ENCODE measurements at places on chromosomes 7 and 10.

GRCh38 chr10:86203162-86203905, 163.3 kb downstream of the GRID1 start:
- DNase-seq, result no peak

- peak; percentile 56 for DNase-seq
These were observed 554 bp downstream of the FRA10AC1 start for GRCh38 chr10:93701866-93702209.

GRCh38 chr10:90047243-90047729, 345.9 kb downstream of the KIF20B start:
- DNase-seq, result peak; percentile 12

DNA sequence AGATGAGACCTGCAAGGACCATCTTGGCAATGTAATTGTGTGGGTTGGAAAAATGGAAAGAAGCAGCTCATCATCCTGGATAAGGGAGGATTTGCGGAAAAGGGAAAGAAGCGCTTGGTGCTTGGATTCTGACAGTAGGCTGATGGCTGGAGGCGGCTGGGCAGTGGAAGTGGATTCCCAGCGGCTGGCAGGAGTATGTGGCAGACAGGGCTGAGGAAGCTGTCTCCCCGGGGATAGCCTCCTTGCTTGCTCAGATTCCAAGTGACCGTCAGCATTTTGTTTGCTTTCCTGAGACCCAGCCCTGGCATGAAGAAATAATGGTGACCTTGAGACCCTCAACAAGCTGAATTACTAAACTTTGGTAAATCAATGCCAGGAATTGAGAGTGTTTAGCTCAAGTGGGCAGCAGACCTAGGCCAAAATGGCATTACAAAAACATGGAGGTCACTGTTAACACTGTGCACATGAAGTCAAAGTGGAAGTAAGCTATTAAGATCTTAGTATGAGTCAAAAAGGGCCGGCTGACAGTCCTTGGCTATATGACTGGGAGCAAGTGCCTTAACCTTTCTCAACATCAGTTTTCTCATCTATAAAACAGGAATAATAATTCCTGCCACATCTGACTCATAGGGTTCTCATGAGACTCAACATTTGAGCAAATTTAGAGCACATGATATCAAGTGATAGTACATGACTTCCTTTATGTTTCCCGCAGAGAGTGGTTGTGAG, 21.3 kb downstream of the SLC25A28 start:
- DNase-seq, result peak; percentile 24

- DNase-seq, result no peak
These were observed 27.2 kb downstream of the SCD start for GRCh38 chr10:100374200-100374655.

- peak; percentile 36 for DNase-seq
These were observed 70.7 kb downstream of the MACC1 start for GRCh38 chr7:20146451-20146850.

GRCh38 chr7:38360776-38361175, 87.3 kb upstream of the TARP start:
- no peak for DNase-seq

- DNase-seq, result no peak
These were observed 9.2 kb downstream of the SNX13 start for GRCh38 chr7:17931069-17931468.

DNA sequence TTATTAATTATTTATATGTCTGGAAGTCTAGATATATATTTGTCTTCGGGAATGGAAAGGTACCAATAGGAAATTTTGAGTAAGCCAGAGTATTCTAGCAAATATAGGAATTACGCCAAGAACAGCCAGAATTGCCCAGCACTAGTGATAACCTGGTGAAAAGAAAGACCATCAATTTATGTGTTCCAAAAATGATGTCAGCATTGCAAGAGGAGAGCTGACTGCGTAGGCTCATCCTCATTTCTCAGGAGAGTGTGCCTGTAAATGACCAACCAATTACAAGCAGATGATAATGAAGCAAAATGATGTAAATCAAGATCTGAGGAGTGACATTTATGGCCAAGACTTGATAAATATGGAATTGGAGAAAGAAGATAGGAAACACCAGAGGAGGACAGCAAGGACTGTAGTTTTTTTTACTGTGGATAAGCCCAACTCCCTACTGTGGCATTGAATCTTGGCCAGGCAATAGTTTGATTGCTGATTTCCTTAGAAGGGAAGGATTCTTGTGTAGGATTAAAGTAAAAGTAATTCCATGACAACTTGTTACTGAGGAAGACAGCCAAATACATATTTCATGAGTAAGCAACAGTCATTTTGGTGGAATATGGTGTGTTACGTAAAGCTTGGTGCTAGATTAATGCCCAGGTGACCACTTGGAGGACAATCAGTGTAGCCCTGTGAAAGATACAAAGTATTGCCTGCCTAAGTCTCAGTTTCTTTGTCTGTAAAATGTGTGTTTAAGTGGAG, 590.8 kb downstream of the AUTS2 start:
- peak; percentile 78 for DNase-seq

DNA sequence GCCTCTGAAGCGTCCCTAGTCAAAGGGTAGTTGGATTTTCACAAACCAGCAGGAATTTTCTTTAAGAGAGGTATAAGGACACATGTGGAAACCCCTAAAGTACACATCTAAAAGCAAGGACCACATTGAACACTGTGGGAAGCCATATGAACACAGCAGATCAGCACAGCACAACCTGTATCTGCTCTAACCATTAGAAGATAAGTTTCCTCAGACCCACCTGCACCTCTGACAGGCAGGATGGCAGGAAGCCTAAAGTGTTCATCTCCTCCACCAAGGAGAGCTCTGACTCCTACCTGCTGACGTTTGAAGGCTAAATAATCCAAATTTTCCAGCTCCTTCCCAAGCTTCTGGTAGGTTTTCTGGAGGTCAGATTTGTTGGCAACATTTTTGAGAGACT, 174.4 kb downstream of the CTNNA3 start:
- DNase-seq, result no peak

GRCh38 chr10:6406220-6407033, 173.6 kb downstream of the PRKCQ start:
- peak; percentile 46 for DNase-seq

- DNase-seq, result no peak
These were observed 26.2 kb downstream of the CCDC3 start for GRCh38 chr10:12975266-12975665.

DNA sequence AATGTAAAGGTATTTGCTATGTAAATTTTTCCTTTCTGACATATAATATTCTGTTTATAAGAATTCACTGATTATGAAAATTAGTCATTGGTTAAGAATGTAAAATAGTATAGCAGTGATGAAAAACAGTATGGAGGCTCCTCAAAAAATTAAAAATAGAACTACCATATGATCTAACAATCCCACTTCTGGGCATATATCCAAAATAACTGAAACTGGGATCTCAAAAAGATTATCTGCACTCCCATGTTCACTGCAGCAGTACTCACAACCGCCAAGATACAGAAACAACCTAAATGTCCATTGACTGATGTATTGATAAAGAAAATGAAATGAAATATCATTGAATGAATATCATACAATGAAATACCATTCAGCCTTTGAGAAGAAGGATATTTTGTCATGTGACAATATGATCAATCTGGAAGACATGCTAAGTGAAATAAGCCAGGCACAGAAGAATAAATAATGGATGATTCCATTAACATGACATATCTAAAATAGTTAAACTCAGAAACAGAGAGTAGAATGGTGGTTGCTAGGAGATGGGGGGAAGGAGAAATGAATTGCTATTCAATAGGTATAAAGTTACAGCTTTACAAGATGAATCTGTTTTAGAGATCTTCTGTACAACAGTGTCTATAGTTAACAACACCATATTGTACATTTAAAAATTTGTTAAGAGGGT, 14.0 kb downstream of the C10orf88 start:
- peak; percentile 56 for DNase-seq

DNA sequence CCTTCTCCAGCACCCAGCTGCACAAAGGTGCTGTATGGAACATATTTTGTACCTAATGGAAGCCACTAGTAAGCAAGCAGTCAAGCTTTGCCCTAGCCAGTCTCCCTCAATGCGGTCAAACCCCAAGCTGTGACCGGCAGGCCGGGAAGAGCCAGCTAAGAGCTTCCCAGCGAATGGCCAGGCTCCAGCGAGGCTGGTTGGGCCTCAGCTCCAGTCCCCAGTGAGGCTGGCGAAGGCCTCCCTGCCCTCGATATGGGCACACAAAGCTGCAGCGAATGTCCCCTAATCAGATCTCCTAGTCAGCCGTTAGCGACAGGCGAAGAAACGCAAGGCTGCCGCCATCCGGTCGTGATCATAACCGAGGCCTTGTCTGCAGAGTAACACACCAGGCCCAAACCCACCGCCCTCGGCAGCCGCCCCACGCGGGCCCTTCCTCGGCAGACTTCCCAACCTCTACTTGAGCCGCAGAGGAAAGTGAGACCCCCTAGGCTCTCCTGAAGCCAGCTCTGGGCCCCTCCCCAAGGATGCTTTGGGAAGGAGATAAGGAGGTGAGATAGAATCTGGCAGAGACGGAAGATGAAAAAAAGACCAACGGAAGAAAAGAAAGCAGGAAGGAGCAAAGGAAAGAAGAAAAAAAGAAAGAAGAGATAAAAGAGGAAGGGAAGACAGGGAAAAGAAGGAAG, 3.1 kb upstream of the HOXA9 start:
- DNase-seq, result peak; percentile 75

- DNase-seq, result no peak
These were observed 172.3 kb downstream of the RAPGEF5 start for GRCh38 chr7:22184549-22185199.

DNA sequence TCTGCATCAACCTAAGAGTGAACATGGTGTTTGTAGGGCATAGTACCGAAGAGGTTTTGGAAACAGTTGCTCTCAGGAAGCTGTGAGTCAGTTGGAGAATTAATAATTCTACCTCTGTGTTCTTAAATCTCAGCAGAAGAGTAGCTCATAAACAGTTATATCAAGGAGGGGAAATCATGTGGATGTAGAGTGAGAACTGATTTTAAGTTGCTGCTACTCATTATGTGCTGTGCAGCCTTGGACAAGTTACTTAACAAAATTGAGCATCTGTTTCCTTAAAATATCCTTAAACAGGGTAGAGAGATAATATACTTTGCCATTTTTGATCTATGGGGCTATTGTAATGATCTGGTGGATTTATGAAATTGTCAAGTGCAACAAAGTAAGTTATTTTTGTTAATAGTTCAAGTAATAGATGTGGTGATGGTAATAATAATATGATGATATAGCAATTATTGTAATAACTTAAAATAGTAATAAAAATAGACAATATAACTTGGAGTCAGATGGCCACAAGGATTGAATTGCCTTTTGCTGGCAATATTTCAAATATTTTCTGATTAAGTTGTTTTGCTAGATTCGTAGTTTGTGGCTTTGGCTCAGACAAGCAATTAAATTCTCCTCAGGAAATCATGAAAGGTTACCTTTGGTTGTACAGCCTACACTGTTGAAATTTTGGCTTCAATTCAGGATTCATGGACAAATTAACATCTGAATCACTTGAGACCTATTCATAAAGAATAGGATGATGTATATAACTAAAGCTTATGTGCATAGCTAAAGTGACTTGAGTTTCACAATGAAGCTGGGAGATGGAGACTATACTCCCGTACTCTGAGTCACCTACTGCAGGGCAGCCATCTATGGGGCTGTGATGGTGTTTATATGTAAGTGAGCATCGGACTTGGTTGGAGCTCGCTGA, 228.5 kb downstream of the CDK14 start:
- DNase-seq, result peak; percentile 96

GRCh38 chr10:102635377-102635776, 8.9 kb upstream of the TRIM8 start:
- DNase-seq, result no peak

DNA sequence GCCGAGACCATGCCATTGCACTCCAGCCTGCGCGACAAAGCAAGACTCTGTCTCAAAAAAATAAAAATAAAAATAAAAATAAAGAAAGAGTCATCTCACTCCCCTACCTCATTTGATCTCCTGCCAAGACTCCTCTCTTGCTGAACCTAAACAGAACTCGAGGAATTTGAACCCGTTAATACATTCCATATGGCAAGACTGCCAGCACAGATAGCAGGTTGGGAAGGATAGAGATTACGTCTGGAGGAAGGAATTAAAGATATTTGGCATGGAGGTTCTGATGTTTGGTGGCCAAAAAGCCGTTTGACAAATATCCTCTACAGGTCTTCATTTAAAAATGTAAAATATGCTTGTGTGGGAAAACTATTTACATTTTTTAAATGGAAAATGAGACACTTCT, 549.6 kb downstream of the HTR7 start:
- DNase-seq, result peak; percentile 58

- DNase-seq, result peak; percentile 7
These were observed 137.2 kb downstream of the PHTF2 start for GRCh38 chr7:77935652-77936348.

DNA sequence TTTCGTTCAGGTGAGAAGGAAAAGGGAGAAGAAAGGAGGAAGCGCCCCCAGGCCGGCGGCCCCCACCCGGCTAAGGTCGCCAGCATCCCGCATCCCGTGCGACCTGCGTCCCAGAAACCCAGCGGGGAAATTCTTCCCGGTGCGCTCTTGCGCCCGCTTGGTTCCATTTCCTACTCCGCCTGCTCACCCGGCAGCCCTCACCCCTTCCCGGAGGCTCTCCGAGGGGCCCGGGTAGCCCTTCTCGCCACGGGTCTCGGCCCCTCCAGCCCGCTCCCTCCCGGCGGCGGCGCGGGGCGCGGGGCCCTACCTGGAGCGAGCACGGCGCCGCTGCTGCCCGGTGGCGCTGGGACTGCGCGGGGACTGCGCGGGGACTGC, at the start of gene PRKCQ:
Gene PRKCQ, minus strand, starts transcription at position 373 of the 375 bp plus-strand sequence. CDS start 65,141 bp downstream, outside the sequence.
- no peak for DNase-seq

- no peak for DNase-seq
These were observed 16.6 kb upstream of the TMEM236 start for GRCh38 chr10:17735166-17735941.

DNA sequence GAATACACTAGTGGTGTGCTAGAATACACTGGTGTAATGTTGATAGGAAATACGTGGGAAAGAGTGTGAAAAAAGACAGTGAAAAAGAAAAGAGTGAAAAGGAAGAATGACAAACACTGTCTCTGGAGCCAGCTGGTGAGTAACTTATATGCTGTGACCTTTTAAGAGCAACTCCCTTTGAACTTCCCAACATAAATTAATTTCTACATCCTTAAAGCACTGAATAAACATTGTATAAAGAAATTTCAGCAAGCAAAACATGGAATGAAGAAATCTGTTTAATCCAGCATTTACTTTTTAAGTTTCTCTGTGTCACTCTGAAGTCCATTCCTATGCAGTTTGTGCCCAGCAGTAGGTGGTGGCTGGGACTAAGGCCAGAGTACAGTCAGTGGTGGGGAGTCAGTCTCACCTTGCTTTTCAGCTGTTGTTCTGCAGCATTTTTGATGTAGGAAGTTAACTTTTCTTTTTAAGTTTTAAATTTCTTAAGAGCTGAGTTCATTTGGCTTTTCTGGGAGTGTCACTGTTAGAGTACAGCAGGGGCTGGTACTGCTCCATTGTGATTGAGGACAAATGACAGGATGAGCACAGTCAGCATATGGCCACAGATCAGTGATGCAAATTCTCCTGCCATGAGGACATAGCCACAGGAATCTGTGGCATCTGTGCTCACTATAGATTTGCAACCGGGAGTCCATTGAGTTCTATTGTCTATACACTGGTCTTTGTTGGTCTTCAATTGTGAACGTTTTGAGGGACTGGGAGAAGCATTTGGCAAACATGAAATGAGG, 321.8 kb downstream of the ZNF248 start:
- DNase-seq, result no peak
